ENCODE measurements at places on chromosomes 3 and 15. TPM values are rescaled to one million over a fixed set of nuclear protein-coding genes. Genes with fewer than 3 reads are reported as not detected.

Gene GOLGA8M
- 0.05 TPM for polyA plus RNA-seq

DNA sequence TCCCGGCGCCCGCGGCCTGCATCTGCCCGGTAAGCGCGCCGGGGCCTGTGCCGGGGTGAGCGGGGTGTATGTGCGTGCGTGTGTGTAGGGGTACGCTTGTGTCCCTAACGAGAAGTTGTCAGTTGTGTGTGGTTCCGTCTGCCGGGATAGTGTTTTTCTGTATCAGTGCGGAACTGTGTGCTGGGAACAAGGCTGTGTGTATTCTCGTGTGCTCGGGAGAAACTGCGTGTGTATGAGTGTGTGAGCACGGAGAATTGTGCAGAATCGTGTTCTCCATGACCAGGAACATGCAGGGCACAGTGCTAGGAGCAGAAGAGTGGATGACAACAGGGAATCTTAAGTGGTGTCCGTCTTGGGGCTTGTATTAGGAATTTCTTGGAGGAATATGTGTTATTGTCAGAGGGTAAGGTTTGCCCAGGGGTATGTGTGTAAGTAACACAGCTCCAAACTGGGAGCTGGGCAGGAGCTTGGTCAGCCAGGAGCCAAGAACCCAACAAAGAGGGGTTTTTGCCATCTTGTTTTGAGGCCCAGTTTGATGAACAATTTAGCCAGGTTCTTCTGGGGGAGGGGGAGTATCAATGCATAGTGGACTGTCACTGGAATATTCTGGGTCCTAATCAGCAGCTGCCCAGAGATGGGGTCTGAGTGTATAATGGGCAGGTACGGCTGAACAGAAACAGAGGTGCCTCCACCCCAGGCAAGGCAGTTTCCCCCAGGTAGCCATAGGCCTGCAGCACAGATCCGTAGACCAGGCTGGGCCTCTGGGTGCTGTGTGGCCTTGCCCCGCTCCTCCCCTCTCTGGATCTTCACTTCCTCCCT lies 2.1 kb downstream of the ISL2 start:
- DNase-seq, result no peak

GRCh38 chr15:70584838-70585706 lies 178.3 kb downstream of the UACA start:
- no peak for DNase-seq

GRCh38 chr3:45800611-45801010 lies 4.3 kb upstream of the SLC6A20 start:
- DNase-seq, result no peak

GRCh38 chr3:189027626-189028155 lies 144.1 kb upstream of the TPRG1 start:
- DNase-seq, result no peak

- no peak for DNase-seq
Measured at GRCh38 chr3:31882431-31882830, 98.6 kb downstream of the OSBPL10 start.

GRCh38 chr3:12025584-12025983 lies 21.4 kb downstream of the SYN2 start:
- no peak for DNase-seq

Data from keratinocyte (primary cell).